ENCODE measurements at places on chromosomes 3 and 15.

DNA sequence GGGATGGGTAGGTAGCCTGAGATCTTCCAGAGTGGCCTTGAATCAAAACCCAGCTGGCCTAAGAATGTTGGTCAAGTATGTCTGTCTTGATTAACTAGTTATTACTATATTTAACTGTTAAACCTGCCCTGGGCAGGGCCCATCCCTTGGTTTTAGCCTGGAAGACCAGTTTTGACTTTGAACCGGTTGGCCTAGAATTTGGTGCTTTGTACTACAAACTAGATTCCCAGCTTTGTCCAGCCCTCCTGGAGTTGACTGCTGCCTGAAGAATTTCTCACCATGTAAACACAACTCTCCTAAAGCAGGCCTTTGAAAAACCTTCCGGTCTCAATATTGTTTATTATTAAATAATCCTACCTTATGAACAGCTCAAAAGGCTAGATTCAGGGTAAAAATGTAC is 16.0 kb downstream of the C15orf62 start:
- no peak for DNase-seq

- DNase-seq = no peak
Observed at GRCh38 chr3:49602877-49603411, 48.7 kb downstream of the BSN start.

DNA sequence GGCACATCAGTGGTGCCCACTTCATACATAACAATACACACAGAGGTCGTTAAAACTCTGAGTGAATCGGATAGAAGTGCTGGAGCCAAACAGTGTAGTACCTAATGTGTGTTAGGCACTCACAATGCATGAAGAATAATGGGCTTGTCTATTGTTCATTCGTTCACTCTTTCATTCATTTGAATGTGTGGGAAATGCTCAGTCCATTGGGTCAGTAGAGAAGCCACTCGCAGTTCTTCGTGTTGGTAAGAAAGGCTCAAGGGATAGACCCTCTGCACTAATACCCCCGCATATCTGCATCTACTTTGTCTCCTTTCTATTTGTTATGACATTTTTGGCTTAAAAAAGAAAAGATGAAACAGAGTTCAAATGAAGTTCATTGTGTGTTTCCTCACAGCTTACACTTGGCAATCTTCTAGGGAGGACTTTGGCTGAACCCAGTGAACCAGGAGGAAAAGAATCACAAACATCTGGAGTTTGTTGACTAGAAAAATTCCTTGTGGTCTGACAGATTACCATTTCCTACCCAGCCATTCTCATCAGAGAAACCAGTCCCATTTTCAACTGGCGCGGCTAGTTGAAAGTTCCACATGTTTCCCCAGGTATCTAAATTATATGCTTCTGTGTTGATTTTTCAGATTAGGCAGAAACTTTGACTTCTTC is 32.8 kb upstream of the MFSD1 start:
- DNase-seq = no peak

- DNase-seq = no peak
Observed at GRCh38 chr3:115141033-115141757, 5.9 kb downstream of the ZBTB20 start.

DNA sequence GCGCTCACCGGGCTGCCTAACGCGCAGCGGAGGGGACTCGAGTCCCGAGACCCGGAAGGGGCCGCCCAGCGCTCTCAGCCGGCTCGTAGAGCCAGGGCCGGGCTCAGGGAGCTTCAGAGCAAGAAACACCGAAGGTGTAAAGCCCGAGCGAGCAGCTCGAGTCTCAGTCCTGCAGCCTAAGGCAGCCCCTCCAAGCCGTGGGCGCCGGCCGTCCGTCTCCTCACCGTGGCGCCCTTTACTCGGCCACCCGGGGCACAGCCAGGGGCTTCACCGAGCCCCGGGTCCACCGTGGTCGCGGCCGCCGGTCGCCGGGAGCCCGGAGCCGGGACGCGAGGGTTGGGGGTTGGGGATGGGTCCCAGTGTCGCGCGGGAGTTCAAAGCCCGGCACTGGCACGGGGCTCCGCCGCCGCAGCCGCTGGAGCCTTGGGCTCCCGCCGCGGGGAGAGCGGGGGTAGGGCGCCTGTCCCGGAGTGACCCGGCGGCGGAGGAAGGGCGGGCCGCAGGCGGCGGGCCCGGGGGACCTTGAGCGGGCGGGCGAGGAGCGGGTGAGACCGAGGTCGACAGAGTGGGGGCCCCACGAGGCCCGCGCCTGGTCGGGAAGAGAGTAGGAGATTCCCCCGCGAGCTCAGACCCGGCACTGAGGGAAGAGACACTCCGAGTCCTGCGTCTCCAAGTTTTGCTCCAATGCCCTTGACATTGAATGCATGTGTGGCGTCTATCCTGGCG is 26.9 kb upstream of the THRB start:
- no peak for DNase-seq

Data from SIG-M5 (cell line).